ENCODE measurements at places on chromosomes 12 and 14.

DNA sequence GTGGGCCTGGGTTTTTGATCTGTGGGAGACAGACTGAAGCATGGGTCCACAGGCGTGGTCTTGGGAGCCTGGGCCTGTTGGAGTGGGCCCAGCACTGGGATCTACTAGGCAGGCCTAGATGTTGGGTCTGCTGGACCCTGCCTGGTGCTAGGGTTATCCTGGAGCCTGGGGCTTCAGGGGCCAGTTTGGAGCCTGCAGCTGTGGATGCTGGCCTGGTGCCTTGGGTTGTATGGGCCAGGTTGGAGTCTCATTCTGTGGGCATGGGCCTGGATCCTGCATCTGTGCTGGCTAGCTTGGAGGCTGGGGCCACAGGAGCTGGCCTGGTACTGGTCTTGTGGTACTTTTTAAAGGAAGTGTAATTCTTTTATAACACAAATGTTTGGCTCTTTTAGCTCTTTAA lies 68.0 kb downstream of the GPHN start:
- no peak for DNase-seq

DNA sequence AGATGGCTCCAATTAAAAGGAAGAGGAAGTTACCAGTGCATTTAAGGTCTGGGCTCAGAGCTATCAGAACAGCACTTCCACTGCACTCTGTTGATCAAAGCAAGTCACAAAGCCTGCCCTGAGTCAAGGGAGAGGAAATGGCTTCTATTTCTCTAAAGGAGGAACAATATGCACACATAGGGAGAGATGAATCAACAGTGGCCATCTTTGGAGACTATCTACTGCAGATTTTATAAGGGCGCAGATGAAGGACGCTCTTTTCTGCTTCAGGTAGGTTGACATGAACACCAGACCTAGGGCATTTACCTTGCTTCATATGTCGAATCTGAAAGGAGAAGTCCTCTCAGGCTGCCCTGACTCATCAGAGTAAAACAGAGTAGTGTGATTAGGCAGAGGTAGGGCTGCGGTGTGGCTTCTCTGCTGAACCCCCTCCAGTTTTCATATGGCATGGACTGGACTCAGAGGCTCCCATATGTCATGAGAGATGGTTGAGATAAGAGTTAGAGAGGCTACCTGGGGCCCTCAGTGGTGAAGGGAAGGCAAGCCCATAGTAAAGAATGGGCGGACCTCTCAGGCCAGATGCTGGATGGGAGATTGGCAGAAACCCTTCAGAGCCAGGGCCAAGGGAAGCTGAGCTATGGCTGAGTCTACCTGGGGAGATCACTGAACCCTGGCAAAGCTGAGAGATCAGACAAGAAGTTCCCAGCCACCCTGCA lies 84.4 kb downstream of the ARF6 start:
- DNase-seq, result no peak

DNA sequence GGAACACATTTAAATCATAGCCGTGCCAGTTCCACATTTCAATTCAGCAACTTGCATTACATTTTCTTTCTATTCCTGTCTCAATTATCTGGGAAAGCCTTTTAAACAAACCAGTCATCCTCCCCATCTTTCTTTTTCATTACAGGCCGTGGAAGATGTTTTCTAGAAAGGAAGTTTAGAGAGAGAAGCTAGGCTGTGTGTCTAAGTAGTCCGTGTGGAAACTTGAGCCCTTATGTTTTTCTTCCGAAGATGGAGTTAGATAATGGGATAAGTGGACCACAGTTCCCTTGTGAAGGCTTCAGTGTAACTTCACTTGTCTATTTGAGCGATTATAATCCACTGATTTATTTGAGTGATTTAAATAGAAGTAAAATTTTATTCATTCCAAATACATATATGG lies 12.4 kb upstream of the PPM1H start:
- no peak for DNase-seq

DNA sequence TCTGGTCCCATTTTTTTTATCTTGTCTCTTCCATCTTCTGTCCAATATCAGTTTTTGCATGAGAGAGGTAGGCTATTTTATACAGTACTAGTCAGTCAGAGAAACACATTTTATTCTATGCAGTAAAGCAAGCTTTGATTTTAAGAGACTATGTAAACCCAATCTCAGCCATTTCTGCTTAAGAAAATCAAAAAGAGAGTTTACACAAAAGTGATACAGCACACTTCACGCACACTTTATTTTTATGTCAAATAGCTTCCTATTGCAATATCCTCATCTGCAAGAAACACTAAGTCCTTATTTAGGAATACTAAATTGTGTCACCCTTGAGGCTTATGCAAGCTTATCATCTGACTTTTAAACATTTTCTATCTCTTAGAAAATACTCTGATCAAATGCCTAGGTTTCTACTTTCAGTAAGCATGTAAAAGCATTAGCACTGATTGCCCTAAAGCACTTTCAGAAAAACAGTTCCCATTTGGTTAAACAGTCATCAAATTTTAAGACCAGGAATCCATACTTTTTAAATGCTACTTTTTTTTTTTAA lies 78.3 kb downstream of the MED13L start:
- DNase-seq, result no peak

DNA sequence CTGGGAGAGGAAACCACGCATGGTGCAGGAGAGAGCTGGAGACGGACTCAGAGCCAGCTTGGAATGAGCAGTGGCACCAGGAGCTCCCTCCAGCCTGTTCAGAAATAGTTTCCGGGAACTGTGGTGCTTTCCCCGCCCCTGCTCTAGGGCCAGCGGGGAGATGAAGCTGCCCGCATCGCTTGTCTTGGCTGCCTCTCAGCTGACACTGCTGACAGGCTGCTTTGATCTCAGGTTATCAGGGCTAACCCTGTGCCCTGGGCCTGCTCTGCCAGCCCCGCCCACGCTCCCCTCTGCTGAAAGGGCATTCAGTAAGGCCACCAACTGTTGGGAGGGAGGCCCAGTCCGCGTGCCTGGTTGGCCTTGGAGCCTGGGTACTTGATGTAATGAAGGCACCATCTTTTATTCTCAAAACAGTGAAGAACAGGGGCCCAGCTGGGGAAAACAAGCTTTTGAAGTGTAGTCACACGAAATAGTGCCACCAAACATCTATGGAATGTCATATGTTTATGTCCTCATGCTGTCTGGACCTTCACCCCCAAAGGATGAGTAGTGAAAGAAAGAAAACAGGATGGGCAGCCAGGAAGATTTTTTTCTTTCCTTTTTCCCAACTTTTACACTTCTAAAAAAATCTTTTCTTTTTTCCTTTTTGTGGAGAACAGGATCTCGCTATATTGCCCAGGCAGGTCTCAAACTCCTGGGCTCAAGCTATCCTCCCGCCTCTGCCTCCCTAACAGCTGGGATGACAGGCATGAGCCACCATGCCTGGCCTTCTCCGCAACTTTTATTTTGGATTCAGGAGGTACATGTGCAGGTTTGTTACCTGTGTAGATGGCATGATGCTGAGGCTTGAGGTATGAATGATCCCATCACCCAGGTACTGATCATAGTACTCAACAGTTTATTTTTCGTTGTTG lies 115.9 kb upstream of the TBX3 start:
- DNase-seq, result no peak

DNA sequence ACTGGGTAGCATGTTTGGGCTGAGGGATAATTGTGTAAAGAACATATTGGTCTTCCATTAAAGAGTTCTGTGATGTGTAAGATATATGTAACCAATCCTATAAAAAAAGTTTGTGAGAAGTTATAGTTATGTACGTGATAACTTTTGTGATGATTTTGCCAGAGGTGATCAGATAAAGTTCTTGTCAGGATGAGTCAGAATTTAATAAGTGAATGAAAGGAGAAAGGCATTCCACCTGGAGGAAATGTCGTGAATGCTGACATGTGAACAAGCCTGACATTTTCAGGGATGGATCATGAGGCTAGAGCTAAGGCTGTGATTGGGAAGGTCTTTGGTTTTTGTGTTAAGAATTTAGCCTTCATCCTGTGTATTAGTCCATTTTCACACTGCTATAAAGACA lies 241.5 kb downstream of the SNAPC1 start:
- no peak for DNase-seq

DNA sequence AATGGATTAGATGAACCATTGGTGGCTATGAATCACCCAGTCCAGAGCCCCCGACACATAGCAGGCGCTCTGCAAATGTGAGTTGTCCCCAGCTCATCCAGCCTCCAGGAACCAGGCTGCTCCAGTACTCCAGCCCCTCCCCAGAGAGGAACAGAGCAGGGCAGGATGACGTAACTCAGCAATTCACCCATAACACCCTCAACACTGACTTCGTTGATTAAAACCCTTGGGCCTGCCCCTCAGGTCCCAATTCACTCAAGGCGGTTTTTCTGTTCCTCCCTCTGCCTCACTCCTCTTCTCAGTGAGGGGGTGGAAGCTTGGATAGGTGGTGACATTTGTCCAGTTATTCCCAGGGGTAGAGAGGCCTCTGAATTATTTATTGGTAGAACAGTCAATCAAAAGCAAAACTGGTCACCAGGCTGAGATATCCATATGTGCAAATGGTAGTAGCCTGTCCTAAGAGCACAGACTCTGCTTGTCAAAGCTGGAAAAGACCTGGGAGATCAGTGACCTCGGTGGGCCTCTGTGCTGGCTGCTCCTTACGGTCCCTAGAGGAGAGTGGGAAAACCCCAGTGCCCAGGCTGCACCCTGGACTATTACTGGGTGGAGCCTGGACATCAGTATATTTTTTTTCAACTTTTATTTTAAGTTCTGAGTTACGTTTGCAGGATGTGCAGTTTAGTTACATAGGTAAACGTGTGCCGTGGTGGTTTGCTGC lies 97.0 kb downstream of the CMKLR1 start:
- no peak for DNase-seq

GRCh38 chr12:7099290-7099996 lies 7.2 kb upstream of the C1R start:
- DNase-seq, result no peak

- DNase-seq, result no peak
Observed at GRCh38 chr12:45223868-45224267, 8.0 kb downstream of the ANO6 start.

GRCh38 chr12:121630791-121631355 lies 4.5 kb downstream of the ORAI1 start:
- DNase-seq, result no peak

DNA sequence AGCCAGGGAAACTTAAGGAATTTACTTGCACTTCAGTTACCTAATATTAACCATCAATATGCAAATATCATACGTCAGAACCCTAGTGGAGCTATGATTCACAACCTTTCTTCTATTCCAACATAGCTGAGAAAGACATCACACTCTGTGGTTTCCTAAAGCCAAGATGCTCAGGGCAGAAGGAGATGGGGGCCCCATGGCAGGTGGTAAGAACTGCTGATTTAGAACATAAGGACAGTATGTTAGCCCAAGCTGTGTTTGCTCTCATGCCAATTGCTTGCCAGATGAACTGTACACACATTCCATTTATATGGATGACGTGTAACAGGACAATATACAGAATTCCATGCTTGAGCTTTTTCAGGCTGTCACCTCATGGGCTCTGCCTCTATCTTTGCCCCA lies 34.6 kb downstream of the HECTD4 start:
- no peak for DNase-seq

- no peak for DNase-seq
Observed at GRCh38 chr14:64502887-64503433, 678 bp downstream of the ZBTB25 start.

DNA sequence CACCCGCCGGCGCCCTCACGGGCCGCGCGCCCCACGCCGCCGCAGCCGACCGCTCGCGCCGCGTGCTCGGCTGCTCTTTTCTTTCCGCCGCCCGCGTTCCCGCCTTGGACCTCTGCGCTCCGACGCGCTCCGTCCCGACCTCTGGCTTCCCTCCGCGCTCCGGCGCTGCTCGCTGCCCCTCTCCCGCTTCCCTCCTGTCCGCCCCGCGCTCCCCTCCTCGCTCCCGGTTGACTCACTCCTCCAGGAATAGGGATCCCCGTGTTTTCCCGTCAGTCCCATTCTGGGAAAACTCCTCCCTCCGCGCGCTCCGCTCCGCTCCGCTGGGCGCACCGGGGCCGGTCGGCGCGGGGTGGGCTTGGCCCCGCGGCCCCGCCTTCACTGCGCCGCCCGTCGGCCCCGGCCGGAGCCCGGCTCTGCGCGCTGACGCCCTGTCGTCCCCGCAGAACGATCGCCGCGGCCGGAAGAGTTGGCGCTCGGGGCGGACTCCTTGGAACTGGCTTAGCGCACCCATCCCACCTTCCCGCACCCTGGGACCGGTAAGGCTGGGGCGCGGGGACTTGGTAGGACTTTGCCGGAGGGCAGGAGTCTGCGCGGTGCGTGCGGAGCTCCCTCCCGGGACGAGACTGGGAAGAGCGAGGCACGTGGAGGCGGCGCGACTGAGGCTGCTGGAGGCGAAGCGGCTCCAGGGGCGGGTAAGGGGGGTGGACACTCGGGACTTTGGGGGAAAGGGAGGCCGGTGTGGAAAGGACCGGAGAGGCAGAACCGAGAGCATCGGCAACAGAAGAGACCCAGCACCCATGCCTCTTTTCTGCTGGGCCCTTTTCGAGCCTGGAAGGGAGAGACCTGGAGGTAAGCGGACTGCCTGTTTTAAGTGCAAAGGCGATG lies 550 bp downstream of the TEAD4 start:
- DNase-seq, result peak; percentile 60

DNA sequence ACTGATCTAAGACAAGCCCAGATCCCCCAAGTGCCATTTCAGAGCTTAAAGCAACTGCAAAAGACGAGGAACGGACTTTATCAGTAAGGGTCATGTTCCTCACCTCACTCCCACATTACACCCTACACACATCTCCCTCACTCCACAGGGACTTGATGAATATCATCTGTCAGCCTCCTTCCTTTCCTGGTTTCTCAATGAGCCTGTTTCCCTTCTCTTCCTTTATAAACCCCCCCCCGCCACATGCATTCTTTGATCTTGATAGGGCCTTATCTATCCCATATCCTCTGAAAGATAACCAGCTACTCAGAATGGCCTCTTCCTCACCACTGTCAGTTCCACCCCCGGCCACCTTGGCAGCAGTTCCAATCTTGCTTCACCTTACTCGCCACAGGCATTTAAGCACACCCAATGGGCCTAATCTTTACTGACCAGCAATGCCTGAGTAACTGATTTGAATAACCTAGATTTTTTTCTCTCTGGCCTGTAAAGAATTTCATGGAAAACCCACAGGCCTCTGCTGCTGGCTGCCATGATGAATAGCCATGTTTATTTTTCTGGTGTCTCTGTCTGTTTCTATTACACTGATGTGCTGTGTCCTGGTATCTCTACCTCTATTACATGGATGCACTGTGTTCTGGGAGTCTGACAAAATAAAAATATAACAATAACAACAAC lies 138.7 kb downstream of the PHLDA1 start:
- DNase-seq, result no peak

DNA sequence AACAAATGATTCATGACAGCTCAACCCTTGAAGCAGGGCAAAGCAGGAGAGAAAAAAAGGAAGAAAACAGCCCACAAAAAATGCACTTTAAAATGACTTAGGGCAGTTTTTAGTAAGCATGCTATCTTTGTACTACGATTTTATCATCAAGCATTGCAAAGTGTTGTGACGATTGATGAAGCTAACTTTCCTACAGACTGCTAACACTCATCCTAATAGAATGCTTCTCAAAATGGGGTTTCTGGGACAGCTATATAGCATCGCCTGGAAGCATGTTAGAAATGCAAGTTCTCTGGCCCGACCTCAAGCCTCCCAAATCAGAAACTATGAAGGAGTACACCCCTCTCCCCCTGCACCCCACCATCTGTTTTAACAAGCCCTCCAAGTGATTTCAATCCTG lies 256.4 kb downstream of the SSPN start:
- DNase-seq, result no peak

- DNase-seq, result peak; percentile 79
Observed at GRCh38 chr14:62126879-62127478, 364.8 kb downstream of the SNAPC1 start.
